ENCODE measurements at places on chromosomes 12 and 14.

GRCh38 chr12:131885543-131886057 lies 8.8 kb upstream of the ULK1 start:
- no peak for DNase-seq

- no peak for DNase-seq
These were observed 150.1 kb downstream of the TSPAN9 start for GRCh38 chr12:3227076-3227975.

DNA sequence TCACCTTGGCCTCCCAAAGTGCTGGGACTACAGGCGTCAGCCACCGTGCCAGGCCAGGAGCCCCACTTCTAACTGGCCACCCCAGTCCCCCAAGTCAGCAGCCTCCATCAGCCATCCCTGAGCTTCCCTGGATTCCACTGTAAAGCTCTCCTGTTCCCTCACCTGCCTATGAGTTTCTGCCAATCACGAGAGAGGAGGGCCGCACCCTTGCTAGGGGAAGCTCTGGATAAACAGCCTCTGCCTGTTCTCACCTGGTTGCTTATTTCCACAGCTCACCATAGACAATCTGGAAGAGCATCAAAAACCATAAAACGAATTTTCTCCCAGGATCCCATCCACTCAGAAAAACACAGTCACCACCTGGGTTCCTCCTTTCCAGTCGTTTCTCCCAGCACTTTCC lies 5.0 kb downstream of the CDCA4 start:
- no peak for DNase-seq

DNA sequence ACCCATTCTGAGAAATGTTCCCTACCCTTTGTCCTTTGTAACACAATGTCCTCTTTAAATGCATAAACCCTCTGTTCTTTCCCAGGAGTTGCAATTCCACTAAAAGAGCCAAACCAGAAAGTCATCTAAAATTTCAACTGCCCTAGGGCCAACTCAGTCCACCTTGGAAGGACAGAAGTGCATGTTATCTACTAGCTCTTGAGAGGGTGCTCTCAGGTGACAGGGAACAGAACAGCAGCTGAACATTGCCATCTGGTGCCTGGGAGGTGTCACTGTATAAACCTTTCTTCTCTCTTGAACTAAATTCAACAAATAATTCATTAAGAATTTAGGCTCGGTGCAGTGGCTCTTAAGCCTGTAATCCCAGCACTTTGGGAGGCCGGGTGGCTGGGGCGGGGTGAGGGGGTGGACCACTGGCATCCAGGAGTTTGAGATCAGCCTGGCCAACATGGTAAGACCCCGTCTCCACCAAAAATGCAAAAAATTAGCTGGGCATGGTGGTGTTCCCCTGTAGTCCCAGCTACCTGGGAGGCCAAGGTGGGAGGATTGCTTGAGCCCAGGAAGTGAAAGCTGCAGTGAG lies 10.3 kb upstream of the FERMT2 start:
- DNase-seq: peak; percentile 72

GRCh38 chr14:94532447-94532846 lies 23.2 kb upstream of the SERPINA12 start:
- DNase-seq: peak; percentile 61

DNA sequence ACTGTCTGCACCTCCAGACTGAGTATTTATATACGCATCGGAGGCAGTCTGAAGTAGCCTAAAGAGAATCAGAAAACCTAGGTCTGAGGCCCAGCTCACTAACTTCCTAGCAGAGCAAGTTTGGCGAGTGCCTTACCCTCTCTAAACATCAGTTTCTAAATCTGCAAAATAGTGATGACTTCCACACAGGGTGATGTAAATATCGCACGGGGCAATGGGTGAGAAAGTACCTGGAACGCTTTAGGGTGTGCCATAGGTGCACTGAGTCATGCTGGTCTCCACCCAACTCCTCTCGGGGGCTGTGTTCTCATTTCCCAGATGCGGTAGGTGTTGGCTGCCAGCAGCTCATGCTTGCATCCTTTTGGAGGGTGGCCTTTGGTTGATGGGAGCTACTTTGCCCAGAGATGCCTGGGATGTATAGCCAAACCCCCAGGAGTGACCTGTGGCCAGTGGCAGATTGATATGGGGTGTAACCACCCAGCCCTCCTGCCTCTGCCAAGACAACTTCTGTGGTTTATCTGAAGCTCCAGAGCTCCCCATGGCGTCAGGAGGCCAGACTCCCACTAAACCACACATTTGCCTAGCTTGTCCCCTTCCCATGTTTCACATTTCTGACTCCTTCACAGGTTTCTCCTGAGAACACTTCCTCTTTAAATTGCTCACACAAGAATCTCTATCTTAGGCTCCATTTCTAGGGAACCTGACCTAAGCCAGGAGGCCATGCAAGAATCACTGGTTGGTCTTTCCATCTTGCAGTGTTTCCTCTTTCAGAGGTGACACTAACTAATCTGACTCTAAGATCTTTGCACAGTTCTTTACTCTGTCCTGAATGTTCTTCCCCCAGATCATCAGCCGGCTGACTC lies 62.0 kb upstream of the TUNAR start:
- no peak for DNase-seq

- no peak for DNase-seq
These were observed 965 bp downstream of the KRT73 start for GRCh38 chr12:52617403-52617785.

DNA sequence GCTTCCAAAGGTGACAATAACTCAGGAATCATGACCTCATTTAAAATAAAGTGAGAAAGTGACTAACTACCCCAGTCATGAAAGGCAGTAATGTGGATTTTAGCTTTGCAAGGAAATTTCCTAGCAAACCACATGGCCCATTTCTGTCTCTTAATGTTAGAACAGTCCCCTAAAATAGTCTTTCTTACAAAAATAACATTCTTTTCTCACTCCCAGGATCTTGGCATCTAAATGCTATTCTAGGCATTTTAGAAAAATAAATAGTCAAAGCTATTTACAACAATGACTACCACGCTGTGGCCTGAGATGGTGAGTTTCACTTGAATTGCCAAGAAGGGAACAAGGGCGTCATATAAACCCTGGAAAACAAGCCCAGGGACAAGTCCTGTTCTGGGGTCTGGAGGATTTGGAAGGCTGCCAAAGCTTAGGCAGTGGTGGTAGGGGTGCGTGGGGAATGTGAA lies 101.2 kb upstream of the CCDC175 start:
- peak; percentile 92 for DNase-seq

DNA sequence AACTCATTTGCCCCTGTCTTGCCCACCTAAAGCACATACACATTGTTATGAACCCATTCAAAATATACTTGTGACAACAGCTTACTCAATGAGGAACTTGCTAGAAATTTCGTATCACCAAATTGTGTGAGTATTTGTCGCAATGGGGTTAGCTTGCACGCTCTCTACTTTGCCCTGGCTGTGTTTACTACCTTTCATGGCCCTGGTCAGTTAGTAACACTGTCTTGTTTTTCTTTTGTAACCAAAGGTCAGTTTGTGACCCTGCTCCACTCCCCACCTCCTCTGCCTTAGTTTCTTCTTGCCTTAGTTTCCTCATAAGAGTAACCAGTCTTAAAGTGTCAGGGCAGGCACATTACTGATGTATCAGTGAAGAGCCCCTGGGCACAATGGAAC lies 205.8 kb upstream of the EEA1 start:
- no peak for DNase-seq

Measured in EH (cell line).